ENCODE measurements at places on chromosomes 4 and X. TPM values are rescaled to one million over a fixed set of nuclear protein-coding genes. Genes with fewer than 3 reads are reported as not detected.

DNA sequence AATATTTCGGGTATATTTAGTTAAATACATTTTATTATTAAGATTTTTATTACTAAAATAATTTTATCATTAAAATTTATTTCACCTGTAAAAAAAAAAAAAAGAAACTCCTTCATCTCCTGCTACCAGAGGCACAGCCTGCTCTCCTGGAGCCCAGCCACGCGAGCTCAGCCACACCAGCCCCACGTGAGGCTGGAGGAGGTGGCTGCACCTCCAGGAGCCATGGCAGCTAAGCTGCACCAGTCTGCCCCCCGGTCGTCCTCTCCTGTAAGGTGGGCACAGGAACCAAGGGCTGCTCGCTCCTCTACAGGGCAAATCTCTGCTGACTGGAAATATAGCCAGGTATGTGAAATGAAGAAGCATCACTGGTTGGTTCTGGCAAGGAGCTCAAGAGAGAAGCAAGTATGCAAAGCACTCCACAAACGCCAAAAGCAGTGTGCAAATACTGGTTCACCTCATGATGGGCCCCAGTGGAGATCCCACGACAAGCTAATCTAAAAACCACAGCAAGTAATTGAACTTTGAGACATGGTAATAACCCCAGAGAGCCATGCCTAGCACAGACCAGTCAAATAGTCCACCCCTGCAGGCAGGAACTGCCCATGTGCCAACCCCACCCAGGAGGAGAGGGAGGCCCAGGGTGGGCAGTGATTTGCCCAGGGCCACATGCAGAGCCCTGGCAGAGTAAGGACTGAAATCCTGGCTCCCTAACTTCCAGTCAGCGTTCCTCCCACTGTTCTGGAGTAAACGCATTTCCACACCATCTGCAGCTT, 90.1 kb downstream of the WFS1 start:
- DNase-seq: no peak

DNA sequence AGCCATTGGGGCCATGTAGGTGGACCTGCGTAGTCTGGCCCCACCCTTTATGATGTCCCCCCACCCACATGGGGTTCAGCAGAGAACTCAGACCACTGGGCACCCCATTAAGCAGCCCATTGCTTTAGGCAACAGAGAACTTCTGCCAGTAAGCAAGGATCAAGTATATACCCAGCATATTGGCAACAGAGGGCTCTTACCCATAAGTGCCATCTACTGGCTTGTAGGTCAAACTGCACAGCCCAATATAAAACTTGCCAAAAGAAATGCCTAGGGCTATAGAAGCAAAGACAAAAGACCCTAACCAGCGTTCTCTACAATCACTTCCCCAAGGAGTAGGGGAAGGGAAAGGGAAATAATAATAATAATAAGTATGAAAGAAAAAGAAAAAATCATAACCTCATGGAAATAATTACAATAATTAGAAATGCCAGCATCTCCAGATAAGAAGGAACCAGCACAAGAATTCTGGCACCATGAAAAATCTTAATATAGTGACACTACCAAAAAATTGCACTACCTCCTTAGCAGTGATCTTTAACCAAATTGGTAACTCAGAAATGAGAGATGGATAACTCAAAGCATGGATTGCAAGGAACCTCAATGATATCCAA, 1090.7 kb downstream of the FAT4 start:
- DNase-seq: peak; percentile 48

DNA sequence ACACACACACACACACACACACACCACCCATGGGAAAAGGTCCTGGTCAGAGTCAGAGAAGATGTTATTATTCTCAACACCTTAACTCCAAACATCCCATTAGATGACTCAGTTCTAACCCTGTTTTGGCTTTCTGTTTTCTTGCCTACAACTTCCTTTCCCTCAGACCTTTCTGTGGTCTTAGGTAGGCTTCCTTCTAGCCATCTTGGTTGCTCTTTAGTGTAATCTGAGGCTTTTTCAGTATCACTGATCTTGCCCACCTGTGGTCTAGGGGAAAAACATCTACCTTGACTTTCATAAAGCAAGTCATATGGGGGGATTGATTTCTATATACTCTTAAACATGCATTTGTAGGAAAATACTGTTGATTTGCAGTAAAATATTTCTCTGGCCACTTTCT, 56.9 kb downstream of the ATG4A start:
- no peak for DNase-seq

GRCh38 chrX:5957506-5957905, 271.2 kb downstream of the NLGN4X start:
- DNase-seq: peak; percentile 61

TMPRSS11A gene
- total RNA-seq: not detected

GRCh38 chr4:137664046-137664387, 131.7 kb upstream of the PCDH18 start:
- DNase-seq: peak; percentile 90

- no peak for DNase-seq
Measured at GRCh38 chr4:28444886-28445496, 1584.3 kb downstream of the STIM2 start.

- DNase-seq: peak; percentile 12
Measured at GRCh38 chrX:43949669-43950068, 23.5 kb downstream of the NDP start.

DNA sequence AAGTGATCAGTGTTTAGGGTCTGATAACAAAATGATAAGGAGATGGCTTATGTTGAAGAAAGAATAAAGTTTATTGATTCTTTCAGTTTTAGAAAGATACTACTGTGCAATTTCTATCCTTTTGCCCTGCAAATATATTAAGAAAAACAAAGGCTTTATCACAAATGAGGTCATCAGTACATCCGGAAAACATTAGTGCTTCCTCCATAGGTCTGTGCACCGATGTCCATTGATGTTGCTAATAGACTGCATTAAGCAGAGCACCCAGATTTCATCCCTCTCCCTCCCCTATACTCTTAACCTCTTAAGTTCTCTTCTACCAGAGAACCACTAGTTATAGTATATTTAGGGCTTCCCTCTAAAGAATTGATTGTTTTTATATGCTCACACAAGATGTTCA, 53.7 kb upstream of the HHIP start:
- DNase-seq: no peak

WNK3 gene
- total RNA-seq: 0.58 TPM

ASB12 gene
- total RNA-seq: not detected

- DNase-seq: no peak
Measured at GRCh38 chr4:142314247-142314646, 531.9 kb downstream of the INPP4B start.

GRCh38 chrX:22122510-22122909, 90.4 kb downstream of the PHEX start:
- no peak for DNase-seq

GRCh38 chrX:13716905-13717304, 17.5 kb downstream of the TRAPPC2 start:
- DNase-seq: no peak

SCML1 gene
- 12.3 TPM for total RNA-seq

DNA sequence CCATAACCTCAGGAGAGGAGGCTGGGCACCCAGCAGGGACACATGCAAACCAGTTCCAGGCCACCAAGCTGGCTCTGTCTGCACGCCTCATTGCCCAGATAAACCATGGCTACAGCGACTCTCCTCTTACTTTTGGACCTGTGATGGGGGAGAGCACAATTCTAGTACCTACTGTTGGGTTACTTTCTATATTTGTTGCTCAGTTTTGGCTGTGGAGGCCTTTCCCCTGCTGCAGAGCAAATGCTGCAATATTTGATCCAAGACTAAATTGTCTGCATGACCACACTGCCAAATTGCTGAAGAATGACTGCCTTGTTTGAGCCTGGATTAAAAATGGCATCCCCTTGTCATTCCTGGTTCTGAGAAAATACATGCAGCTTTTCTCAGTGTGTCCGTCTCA, 253.5 kb downstream of the ARHGAP10 start:
- no peak for DNase-seq

- no peak for DNase-seq
Measured at GRCh38 chr4:144740316-144740715, 94.4 kb downstream of the HHIP start.

APBB2 gene
- total RNA-seq: 25.5 TPM

ARHGAP4 gene
- 0.82 TPM for total RNA-seq

- DNase-seq: peak; percentile 22
Measured at GRCh38 chr4:89837993-89838390, 1.0 kb upstream of the SNCA start.

FOXR2 gene
- 8.1 TPM for total RNA-seq

- DNase-seq: no peak
Measured at GRCh38 chr4:99887837-99888236, 6.4 kb downstream of the LAMTOR3 start.

DNA sequence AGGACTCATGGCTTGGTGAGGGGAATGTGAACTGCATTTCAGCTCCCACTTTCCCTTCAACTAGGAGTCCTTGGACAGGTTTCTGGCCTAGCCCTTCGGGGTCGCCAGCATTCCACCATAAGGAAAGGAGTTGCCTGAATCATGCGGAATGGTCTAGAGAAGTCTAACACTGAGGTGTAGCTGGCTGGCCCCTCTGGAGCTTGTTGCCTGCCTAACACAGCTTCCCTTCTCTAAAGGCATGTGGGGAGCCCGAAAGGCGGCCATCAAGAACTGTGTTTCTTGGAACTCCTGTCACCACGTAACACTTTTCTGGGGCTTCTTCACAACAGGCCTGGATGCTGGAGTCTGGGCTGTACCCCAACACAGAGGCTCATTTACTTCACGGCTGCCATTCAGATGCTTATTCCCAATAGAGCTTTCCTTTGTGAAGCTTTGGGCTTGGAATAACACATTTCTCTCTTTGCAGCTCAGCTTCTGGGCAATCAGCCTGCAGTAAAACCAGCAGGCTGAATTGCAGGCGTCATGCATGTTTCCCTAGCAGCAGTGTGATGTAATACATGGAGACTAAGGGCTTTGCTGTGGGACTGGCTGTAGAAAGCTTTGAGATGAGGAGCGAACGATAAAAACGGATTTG, 5.4 kb downstream of the GABRQ start:
- no peak for DNase-seq

DNA sequence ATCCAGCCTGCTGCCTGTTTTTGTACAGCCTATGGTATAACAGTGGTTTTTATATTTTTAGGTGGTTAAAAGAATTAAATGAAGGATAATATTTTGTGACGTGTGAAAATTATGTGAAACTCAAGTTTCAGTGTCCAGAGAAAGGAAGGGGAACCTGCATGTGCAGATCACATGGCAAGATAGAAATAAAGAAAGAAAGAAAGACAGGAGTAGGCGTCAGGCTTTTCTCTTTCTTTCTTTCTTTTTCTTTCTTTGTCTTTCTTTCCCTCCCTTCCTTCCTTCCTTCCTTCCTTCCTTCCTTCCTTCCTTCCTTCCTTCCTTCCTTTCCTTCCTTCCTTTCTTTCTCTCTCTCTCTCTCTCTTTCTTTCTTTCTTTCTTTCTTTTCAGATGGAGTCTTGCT, 42.0 kb upstream of the HUWE1 start:
- DNase-seq: no peak

DNA sequence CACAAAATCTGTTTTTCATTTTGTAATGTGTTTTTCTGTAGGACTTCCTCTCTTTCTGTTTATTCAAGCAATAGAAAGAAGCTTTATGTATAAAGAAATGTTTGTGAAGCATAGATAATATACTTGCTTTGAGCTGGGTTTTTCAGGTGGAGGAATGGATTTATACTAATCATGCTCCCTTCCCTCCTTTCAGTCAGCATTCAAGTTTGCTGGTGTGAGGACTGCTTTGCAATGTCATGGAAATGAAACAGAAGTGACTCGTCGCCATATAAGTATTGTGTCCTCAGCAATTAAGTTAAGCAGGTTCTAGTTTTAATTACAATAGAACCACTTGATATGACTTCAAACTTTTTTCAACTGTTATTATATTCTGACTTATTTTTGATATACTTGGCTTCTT, 1447.1 kb downstream of the PCDH19 start:
- no peak for DNase-seq

FAM149A gene
- total RNA-seq: 1.4 TPM

- DNase-seq: no peak
Measured at GRCh38 chrX:1534301-1535168, 2.5 kb downstream of the P2RY8 start.

GRCh38 chrX:10554612-10555270, 65.6 kb downstream of the MID1 start:
- no peak for DNase-seq

GRCh38 chrX:69431420-69431819, 72.7 kb upstream of the NALF2 start:
- no peak for DNase-seq

GRCh38 chr4:170336238-170336775, 246.6 kb upstream of the AADAT start:
- no peak for DNase-seq

DNA sequence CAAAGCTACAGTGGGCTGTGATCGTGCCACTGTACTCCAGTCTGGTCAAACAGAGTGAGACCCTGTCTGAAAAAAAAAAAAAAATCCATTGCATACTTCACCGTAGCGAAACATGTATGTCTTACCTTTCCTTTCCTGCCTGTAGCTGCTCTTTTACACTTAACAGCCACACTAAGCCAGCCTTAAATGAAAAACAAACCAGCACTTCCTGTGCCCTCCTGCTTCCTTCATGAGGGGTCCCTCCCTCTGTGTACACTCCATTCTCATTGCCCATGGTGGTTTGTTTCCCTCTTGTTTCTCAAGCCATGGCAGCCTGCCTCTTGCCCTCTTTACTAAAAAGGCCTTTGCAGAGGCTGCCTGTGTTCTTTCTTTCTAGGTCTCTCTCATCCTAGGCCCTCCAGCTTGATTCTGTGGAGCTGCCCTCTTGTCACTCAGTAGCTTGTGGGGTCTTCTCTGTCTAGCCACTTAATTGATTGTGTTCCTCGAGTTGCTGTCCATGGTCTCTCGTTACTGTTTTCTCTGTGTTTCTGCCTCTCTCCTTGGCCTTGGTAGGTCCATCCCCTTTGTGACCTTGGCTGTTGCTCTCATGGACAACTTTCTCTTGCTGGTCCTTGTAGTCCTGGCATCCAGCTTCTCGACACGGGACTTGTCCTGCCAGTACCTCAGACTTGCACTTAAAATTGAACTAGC, 52.1 kb upstream of the MSANTD1 start:
- DNase-seq: no peak

DNA sequence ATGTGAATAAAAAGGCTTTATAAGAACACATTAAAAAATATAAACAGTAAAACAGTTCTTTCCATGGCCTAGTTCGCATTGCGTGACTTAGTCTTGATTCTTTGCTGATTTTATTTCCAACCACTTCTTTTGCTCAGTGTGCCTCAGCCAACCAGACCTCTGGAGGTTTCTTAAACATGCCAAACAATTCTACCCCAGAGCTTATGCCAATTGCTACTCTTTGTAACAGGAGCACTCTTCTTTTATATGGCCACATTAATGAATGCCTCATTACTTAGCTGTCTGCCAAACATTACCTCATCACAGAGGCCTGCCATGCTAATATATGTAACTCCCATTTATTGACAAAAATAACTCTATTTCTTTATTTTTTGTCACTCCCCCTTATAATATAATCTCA, 202.3 kb downstream of the NDST4 start:
- no peak for DNase-seq

DNA sequence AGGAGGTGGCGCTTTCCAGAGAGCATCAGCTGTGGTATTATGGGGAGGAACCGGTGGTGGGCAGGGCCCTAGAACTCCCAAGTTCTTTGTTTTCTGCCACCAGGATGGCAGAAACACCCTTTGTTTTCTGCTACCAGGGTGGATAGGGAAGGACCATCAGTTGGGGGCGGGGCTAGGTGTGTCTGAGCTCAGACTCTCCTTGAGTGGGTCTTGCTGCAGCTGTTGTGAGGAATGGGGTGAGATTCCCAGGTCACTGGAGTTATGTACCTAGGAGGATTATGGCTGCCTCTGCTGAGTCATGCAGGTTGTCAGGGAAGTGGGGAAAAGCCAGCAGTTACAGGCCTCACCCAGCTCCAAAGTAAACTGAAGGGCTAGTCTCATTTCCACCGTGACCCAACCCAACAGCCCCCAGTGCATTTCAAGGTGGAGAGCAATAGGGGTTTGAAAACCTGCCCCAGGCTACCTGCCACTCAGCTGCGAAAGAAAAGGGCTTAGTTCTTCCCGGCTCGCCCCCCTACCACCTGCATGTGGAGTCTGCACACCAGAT, 167.8 kb upstream of the FAM241A start:
- DNase-seq: no peak

Data from H4 (cell line).